ENCODE measurements at places on chromosomes 4 and X.

- no peak for DNase-seq
Observed at GRCh38 chr4:123353656-123354055, 42.9 kb upstream of the SPRY1 start.

DNA sequence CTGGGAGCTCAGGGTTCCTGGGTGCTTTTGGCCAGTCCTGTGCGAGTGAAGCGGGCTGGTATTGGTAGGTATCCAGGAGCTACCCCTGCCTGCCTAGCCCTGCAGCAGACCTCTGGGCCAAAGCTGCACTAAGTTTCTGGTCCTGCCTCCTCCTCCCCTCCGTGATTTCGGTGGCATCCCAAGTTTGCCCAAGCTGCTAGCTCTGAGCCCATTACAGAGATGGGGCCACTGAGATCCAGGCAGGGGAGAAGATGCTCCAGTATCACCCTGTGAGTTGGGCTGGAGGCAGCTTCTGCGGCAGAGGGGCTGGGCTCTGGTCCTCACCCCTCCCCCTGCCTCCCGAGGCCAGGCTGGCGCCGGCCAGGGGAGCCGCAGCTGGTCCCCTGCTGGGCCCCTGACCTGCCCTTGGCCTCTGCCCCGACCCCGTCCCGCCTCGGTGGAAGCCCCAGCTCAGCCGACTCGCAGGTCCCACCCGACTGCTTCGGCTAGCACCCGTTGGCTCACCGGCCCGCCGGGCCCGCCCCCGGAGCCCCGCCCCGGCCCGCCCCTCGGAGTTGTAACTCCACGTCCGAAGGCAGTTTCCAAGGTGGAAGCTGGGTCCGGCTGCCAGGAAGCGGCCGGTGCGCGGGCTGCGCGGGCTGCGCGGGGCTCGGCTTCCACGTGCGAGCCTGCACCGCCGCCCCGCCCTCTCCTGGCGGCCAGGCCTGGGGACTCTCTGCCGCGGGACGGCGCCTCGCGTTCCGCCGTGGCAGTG, at the start of gene DUSP9:
Gene DUSP9, plus strand, starts transcription at position 584 of the 754 bp plus-strand sequence. CDS start 751 bp downstream, outside the sequence.
- no peak for DNase-seq

GRCh38 chr4:1746265-1746691, 25.0 kb downstream of the TACC3 start:
- DNase-seq: peak; percentile 64

- DNase-seq: no peak
Observed at GRCh38 chr4:55498051-55498450, 48.7 kb downstream of the CLOCK start.

- no peak for DNase-seq
Observed at GRCh38 chr4:105797225-105797624, 88.6 kb downstream of the GSTCD start.

- DNase-seq: no peak
Observed at GRCh38 chr4:109690690-109691410, 12.4 kb downstream of the CASP6 start.

DNA sequence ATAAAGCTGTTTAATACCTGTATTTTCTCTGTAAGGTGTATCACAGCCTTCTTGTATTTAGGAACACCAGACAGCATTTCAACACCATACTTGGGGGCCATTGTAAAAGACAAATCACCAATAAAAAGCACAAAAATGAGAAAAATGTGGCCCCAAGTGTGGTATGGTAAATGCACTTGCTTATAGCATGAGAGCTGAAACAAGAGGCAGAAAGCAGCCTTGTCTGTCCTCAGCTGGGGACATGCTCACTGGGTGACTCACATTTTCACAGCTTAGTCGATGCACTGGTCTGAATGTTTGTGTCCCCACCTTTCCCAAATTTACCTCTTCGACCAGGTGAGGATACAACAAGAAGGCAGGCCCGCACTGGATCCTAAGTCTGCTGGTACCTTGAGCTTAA, 639.7 kb upstream of the AGA start:
- no peak for DNase-seq

DNA sequence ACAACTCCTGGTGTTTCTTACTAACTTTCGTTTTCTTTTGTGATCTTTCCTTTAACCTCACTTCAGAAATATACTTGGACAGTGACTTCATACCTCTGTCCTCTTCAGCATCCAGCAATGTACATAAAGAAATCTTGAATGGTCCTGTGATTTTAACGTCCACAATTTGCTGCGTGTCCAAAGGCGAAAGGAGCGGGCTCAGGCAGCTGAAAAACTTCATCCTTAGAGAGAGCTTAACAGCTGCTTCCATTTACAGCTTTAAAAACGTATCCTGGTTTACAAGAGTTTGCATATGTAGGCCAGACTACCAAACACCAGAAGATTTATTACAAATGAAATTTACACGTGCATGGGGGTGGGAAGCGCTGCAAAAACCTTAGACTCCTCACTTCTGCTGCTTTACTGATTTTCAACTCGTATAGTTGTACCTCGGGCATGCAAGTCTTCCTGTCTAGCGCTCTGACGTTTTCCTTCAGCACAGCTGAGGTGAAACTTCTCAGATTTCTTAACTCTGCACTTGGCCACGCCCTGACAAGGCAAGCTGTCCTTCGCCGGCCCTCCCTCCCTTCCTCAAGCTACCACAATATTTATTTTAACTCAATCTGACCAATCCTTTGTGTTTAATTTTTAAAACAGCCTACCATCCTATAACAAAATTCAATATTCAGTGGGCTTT, 406.4 kb downstream of the FAM47A start:
- no peak for DNase-seq

DNA sequence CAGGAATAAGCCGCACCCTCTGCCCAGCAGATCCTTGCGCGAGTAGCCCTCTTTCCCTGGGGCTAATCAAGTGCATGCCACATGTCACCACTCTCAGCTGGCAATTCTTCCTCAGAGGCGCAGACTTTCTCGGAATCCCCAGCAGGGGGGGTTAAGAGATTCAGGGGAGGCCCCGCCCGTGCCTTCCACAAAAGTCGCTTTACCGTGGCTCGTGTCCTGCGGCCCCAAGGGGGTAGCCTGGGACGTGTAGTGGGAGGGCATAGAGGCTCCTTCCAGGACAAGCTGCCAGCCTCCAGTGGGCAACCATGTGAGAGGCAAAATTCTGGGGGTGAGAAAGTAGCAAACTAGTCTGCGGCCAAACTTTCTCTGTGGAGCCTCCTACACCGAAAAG, 652 bp downstream of the SRPX start:
- DNase-seq: no peak

- DNase-seq: no peak
Observed at GRCh38 chrX:82703551-82703950, 804.5 kb upstream of the POU3F4 start.

DNA sequence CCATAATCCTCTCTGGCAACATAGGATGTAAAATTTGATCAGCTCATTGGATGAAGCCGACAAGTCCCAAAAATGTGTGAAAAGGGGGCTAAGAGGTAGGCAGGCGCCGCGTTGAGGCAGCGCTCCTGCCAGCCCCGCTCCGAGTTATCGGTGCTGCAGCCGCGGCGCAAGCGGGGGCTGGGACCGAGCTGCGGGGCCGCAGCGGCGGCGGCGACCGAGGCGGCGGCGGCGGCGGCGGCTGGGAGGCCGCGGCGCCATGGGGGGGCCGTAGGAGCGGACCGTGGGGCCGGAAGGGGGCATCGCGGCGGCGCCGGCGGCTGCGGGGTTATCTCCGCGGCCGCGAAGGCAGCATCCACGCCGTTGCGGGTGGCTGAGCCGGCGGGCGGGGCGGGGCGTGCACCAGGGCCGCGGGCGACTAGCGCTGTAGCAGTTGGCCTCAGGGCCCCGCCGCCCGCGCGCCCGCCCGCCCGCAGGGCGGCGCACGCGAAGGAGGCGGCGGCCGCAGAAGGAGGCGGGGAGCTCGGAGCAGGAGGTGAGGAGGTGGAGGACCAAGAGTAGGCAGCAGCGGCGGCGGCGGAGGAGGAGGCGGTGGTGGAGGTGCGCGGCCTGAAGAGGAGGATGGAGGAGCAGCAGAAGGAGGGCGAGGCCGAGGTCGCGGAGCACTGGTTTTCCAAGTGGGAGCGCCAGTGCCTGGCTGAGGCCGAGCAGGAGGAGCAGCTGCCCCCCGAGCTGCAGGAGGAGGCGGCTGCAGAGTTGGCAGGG, 126.0 kb upstream of the CXorf66 start:
- DNase-seq: no peak

- no peak for DNase-seq
Observed at GRCh38 chr4:56078866-56079265, 130.1 kb downstream of the CEP135 start.
